ENCODE measurements at places on chromosomes 11 and 22.
A peak's percentile ranks its signal among the peaks of the same experiment; 100 is the strongest.

DNA sequence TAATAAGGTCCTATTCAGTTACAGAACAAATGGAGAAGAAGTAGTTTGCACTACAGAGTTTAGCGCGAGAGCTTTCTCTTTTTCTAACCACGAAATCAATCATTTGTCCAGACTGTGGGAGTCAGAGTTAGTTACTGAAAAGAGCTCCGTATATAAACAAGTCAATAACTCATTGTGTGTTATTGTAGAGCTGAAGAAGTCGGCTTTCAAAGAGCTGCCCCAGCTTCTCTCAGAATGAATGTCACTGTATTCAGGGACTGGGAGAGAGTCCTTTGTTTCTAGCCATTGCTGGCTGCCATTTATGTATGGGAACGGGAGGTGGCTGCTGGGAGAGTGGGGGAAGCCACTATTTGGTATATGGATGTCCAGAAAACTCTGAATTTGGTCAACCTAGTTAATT is 227.8 kb downstream of the DCDC1 start:
- no peak for DNase-seq
- H3K36me3 ChIP-seq = no peaks in the 10 kb centered on the region
- no peak overlapping the region for H3K27ac ChIP-seq
- H3K27me3 ChIP-seq = no peaks in the 10 kb centered on the region
- H3K4me3 ChIP-seq = no peak overlapping the region
- peaks cover 4% of the 10 kb centered on the region for H3K4me1 ChIP-seq

DNA sequence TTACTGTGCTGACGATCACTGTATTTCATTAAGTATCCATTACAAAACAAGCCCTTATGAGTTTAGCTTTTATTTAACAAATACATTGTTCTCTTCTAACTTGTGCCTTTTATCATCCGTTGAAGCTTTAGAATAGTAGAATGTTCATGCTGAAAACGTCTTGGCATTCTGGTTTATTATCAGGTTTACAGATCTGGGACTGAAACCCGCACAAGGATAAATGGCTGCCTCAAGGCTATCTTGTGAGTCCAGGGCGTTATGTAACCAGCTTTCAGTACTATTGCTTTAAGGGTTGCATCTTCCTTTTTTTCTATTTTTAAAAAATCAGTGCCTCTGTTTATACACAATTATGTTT is 66.6 kb upstream of the PRODH start:
- H3K36me3 ChIP-seq = no peaks in the 10 kb centered on the region
- H3K27me3 ChIP-seq = no peaks in the 10 kb centered on the region
- no peaks in the 10 kb centered on the region for H3K4me1 ChIP-seq
- no peak for DNase-seq

DNA sequence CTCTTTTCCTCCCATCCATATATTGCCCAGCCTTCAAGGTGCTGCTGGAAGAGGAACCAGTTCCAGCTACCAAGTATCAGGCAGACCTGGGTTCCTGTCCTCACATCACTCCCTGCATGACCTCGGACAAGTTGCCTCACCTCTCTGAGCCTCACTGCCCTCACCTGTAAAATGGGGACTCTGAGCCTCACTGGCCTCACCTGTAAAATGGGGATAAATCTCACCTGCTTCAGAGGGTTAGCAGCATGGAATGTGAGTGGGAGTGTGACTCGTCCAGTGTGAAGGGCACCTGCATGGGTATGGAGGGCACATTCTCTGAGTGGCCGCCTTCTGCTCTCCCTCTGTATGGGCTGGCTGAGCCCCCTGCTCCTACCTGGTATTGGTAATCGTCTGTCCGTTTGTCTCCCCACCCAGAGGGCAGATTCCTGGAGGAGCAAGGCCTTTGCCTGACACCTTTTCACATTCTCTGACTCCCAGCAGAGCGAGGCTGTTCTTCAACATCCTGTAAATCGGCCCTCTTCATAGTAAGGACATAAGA is 3.7 kb downstream of the GRIK4 start:
- H3K27ac ChIP-seq = no peak overlapping the region
- H3K4me3 ChIP-seq = peak overlapping the region; percentile 56
- no peaks in the 10 kb centered on the region for H3K27me3 ChIP-seq
- H3K4me1 ChIP-seq = peaks cover 3% of the 10 kb centered on the region

GRCh38 chr11:72511393-72512047 is 77.2 kb upstream of the CLPB start:
- H3K36me3 ChIP-seq = peaks cover 41% of the 10 kb centered on the region
- no peaks in the 10 kb centered on the region for H3K27me3 ChIP-seq
- DNase-seq = no peak
- no peak overlapping the region for H3K27ac ChIP-seq
- H3K4me3 ChIP-seq = no peak overlapping the region

DNA sequence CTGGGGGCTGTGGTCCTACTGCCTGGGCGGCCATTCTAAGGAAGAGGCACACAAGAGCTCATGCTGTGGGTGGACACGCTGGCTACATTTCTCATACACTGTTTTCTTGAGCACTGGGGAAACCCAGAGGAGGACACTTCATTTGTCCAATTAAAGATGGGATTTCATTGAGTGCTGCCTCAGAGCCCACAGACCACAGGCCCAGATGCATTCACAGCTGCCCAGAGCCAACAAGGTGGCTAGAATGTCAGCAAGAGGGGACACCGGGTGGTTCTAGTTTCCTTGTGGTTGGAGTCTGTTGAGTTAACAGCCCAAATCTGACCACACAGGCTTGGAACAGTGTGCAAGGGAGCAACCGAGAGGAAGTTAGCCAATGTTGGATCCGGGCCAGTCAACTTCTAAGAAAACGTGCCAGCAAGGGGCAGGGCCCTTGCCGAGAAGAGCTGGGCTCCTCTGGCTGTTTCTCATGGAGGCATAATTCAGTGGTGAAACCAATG is 35.0 kb upstream of the SORL1 start:
- 0 out of 2 replicates have a peak, but pooled peaks cover 4% of the 10 kb centered on the region for H3K4me1 ChIP-seq
- DNase-seq = no peak
- H3K4me3 ChIP-seq = no peak overlapping the region
- H3K27ac ChIP-seq = no peak overlapping the region
- H3K27me3 ChIP-seq = no peaks in the 10 kb centered on the region

DNA sequence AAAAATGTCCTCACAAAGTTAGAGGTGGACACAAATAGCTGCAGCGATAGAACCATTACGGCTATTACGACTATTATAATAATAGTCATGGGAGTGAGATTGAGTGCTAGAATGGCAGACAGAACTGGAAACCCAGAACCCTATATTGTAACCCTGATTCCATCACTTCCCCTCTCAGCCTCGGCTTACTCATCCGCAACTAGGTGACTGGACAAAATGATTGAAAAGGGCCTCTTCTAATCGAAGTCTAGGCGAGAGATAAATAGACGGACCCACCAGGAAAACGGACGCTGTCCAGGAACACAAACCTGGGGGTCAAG is 629 bp downstream of the PSMA1 start:
- H3K4me1 ChIP-seq = no peaks in the 10 kb centered on the region
- peaks cover 23% of the 10 kb centered on the region for H3K36me3 ChIP-seq
- H3K27me3 ChIP-seq = no peaks in the 10 kb centered on the region
- peak overlapping the region; percentile 95 for H3K4me3 ChIP-seq
- H3K27ac ChIP-seq = no peak overlapping the region

Measured in H9 (cell line).